ENCODE measurements at places on chromosomes 6 and 20.

DNA sequence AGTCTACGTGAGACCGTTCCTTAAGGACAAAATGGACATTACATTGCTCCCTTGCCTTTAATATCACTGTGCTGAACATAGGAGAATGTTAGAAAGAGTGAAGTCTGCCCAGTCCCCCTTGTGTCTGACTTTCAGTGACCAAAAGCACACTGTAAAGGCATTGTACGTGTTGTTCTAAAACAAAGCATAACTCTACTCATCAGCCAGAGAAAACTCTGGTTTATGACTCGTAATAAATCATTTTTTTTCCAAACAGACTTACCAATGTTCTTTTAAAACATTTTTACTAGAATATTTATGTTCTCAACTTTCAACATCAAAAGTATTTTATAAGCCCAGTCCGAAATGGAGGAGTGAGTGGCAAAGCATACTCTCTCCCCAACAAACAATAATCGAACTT is 262.5 kb downstream of the GJA1 start:
- no peak for DNase-seq

DNA sequence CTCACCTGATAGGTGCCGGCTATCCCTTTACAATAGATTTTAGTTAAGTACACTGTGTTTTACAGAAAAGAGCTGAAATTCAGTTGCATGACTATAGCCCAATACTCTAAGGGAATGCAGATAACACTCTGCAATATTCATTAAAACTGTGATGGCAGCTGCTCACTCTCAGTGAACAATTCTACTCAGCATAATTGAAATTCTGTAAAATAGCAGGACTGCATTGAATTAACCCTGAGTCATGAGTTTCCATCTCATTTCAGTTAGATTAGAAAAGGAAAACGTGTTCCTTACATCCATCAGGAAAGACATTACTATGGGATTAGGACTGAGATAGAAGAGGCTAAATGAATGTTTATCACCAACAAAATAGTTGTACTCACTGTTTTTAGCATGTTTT is 613.3 kb upstream of the JAG1 start:
- DNase-seq = no peak

DNA sequence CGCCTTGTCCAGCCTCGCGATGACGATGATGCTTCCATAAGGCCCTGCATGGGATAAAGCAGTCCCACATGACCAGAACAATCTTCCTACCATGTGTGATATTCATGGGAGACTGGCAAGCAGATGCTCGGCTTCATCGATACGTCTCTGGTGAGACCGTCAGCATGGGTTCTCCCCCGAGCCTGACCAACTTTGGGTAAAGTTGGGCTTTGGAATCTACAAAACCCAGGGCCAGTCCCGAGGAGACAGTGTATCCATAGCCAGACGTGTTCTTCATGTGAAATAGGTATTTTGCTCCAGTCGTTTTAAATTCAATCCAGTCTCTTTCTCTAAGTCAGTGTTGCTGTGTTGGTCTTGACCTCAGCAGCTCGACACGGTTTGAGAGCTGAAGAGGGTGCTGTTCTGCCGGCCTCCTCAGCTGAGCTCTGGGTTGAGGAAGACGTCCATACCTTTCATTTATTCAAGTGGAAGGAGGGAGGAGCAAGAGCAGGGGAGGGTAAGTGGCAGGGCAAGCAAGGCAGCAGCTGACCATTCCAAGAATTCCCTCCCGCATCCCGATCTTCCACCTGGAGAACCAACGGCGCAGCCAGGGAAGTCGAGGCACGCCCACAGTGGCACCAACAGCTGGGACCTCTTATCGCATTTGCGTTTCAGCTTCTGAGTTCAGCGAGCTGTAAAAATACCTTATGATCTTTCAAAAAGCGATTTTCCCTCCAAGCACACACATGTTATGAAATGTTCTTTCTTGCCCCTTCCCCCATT is 64.0 kb upstream of the THBS2 start:
- DNase-seq = no peak

DNA sequence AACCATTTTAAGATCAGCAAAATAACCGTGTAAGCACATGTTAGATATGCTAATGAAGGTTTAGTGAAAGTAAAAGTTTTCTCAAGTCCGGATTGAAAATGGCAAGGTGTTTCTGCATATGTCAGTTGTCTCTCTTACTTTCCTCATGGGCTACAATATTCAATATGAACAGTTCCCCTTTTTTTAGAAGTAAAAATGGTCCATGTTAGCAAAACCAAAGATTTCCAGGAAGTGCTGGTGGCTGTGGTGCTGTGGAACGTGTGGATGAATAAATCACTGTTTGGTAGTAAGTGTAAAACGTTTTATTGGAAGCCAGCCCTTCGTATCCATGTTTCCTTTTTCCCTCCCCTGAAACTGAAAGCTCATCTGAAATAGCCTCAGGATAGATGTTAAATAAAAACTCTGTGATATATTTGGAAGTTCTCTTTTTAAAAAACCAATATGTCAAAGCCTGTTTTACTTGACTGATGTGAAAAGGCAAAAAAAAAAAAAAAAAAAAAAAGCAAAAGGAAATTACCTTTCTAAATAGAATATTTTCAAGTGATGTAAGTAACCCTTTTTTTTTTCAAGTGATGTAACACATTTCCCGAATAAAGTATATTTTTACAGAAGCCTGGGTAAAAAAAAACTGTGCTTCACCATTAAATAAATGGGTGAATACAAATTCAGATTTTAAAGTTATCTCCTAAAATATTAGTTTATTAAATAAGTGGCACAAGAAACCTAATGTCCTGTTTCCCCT is 41.9 kb downstream of the PLEKHG1 start:
- DNase-seq = no peak

DNA sequence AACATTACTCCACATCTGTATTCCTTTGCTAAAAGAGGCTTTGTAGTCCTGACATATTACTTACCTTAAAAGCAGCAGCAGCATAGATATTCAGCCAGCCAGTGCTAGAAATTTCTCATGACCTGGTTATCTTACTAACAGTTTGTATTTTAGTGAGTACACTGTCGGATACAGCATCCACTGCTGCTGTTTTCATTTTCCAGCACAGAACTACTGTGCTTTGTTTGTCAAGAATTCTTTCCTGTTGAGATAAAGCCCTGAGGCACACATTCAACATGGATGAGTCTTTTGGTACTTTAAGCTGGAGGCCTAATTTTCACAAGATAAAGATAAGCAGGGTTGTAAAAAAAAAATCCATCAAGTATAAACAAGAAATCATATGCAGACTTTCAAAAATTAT is 311.2 kb upstream of the OPRM1 start:
- no peak for DNase-seq

GRCh38 chr6:4664117-4664626 is 112.0 kb upstream of the CDYL start:
- DNase-seq = no peak

GRCh38 chr20:51204794-51205193 is 181.9 kb upstream of the KCNG1 start:
- no peak for DNase-seq

GRCh38 chr20:4283016-4283415 is 267.7 kb upstream of the RNF24 start:
- DNase-seq = no peak

DNA sequence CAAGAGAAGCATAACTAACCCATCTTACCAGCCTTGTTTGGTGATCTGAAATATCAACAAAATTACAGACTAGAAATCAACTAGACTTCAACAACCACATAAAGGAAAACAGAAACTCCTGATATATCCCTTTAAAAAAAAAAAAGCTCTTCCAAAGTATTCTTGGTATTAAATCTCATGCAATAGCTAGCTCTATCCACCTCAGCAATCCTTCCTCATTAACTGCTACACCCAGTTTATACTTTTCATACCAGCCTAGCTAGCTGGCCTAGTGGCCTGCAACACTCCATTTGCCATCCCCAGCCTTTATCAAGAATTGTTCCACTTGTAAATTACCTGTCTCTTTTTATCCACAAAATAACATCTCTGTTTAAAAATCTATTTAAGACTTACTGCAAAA is 69.0 kb downstream of the BACH2 start:
- no peak for DNase-seq

- no peak for DNase-seq
These were observed 90.6 kb upstream of the MAP3K7 start for GRCh38 chr6:90677440-90677839.

GRCh38 chr20:57124800-57125517 is 141.5 kb downstream of the BMP7 start:
- no peak for DNase-seq

- DNase-seq = no peak
These were observed 130.0 kb upstream of the UST start for GRCh38 chr6:148616841-148617240.

DNA sequence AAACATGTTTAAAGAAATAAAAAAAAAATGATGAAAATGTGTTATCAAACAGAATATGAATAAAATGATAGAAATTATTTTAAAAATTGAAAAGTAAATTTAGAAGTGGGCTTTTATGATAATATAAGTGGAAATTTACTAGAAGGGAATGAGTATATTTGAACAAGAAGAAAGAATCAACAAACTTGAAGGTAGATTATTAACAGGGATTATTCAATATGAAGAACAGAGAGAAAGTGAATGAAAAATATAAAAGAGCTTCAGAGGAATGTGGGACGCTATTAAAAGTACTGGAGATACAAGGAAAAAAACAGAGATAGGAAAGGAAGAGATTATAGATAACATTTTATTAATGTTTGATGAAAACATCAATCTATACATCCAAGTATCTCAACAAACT is 1014.4 kb upstream of the CITED2 start:
- DNase-seq = no peak

DNA sequence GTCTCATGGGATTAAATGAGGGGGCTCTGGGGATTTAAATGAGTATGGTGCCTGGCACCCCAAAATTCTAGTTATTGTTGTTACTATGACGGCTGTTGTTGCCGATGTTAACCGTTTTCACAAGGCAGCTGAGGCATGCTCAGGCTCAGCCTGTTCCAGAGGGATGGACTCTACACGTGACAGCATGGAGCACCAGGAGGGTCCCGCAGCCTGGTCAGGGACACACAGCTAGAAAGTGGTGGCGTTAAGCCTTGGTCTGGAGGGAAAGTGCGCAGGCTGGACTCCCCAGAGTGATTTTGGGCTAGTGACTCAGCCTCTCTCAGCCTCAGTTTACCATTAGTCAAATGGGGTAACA is 7.0 kb downstream of the FAM110A start:
- no peak for DNase-seq

Data from stimulated activated naive CD8-positive, alpha-beta T cell treated with anti-CD3 and anti-CD28 coated beads, Interleukin-15, Interleukin-2, amounts not matched to agents 100 U/mL and 50 U/mL, for 24 hours (primary cell).